ENCODE measurements at places on chromosomes 3 and 15.
A peak's percentile ranks its signal among the peaks of the same experiment; 100 is the strongest.

DNA sequence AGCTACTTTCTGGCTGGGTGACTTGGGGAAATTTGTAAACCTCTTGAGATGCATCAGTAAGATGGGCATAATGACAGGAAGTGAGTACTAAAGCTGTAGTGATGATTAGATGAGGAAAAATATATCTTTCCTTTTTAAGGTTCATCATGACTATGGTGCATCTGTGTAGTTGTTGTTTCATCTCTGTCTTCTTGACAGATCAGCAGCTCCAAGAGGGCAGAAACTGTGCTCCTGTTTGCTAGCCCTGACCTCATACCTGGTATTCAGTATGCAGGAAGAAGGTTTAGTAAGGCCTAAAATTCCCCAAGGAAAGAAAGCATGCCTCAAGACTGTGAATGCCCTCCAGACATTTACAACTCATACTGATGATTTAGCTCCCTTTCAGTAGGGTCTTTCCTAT, 82.5 kb upstream of the PSMD6 start:
- DNase-seq, result no peak

- DNase-seq, result peak; percentile 56
Observed at GRCh38 chr3:136621628-136622027, 130.6 kb downstream of the STAG1 start.

DNA sequence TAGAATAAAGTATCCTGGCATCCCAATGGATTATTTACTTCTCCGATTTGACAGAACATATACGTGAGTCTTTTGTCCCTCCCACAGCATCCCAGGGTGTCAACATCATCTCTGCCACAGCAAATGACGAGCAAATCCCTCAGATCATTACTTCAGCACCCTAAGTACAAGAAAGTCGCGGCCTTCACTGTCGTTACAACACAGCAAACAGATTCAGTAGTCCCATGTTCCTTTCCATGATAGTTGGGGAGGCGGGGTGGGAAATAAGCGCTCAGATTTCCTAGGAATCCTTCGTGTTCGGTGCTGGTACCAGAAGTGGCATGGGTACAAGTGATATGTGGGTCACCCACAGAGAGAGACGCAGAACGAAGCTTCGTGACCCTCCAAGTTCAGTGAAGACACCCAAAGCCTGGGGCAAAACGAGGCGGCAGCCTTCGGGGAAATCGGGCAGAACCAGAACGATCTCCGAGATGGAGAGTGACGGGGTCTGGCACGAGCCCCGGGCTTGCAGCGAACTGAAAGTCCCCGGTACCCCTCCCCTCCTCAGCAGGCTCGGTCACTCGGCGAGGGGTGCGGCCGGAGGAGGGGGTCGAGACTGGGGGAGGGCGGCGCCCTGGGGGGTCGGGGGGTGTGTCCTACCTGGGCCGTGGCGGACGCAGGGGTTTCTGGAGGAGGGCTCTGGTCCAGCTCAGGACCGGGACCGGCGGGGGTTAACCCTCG, 619 bp downstream of the TTBK2 start:
- peak; percentile 53 for DNase-seq

- no peak for DNase-seq
Observed at GRCh38 chr3:8882171-8882593, 81.1 kb downstream of the RAD18 start.

DNA sequence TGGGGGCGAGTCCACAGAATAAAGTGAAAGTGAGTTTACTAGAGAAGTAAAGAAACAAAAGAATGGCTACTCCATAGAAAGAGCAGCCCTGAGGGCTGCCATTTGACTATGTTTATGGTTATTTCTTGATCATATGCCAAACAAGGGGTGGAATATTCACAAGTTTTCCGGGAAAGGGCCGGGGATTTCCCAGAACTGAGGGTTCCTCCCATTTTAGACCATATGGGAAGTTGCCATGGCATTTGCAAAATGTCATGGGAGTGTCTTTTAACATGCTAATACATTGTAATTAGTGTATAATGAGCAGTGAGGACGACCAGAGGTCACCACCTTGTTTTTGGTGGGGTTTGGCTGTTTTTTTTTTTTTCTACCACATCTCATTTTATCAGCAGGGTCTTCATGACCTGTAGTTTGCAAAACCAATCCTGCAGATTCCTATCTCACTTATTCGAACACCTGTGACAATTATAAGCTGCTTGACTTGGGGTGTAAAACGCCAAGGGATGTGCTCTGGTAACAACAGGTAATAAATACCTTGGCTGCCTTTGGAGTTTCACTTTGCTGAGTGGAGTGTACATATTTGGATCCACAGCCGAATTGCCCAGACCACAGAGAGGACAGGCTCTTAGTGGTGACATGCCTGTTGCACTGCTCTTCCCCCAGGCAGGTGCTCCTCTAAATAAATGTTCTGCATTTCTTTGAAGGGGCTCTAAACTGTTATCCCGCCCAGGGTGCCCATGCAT, 43.6 kb downstream of the C2CD4B start:
- no peak for DNase-seq
